Activated gamma-delta T cell (primary cell): ENCODE measurements at places on chromosomes 4 and X.

- peak; percentile 75 for DNase-seq
Observed at GRCh38 chr4:112145326-112145789, at the start of gene FAM241A. Gene FAM241A (plus strand): TSS chr4:112145454. CDS start chr4:112145581, 127 bp downstream.

DNA sequence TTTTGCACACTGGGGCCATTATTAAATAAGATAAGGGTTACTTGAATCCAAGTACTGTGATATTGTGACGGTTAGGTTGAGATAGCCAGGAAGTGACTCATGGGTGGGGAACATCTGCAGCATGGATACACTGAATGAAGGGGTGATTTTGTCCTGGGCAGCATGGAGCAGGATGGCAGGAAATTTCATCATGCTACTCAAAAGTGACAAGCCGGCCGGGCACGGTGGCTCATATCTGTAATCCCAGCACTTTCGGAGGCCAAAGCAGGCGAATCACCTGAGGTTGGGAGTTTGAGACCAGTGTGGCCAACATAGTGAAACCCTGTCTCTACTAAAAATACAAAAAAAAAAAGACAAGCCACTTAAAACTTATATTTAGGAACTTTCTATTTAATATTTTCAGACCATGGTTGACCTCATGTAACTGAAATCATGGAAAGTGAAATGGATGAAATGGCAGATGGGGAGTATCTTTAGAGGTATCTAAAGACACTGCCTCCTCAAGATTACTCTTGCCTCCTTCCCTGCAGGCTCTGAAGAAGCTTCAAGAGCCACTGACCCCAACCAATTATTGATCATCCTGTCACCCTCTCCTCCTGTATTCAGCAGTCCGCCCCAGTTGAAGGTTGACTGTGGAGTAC lies 3.9 kb upstream of the TRIM60 start:
- no peak for DNase-seq

- DNase-seq = no peak
Observed at GRCh38 chr4:38413524-38414341, 250.3 kb upstream of the KLF3 start.

- DNase-seq = no peak
Observed at GRCh38 chr4:80913381-80913780, 117.1 kb upstream of the BMP3 start.

DNA sequence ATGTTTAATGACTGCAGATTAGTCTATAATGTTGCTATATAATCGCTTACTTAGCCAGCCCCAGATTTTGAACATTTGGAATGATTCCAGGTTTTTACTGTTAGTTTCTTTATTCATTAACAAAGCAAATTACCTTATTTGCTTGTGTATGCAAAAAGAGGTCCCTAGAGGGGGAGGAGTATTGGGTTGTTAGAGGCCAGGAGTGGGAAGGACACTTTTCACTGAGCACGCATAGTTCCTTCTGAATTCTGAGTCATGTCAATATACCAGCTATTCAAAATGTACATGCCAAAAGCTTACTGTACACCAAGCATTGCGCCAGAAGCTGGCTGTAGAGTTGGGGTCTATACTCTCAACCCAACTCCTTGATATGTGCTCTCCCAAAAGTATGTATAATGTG lies 5.1 kb upstream of the DGAT2L6 start:
- no peak for DNase-seq

DNA sequence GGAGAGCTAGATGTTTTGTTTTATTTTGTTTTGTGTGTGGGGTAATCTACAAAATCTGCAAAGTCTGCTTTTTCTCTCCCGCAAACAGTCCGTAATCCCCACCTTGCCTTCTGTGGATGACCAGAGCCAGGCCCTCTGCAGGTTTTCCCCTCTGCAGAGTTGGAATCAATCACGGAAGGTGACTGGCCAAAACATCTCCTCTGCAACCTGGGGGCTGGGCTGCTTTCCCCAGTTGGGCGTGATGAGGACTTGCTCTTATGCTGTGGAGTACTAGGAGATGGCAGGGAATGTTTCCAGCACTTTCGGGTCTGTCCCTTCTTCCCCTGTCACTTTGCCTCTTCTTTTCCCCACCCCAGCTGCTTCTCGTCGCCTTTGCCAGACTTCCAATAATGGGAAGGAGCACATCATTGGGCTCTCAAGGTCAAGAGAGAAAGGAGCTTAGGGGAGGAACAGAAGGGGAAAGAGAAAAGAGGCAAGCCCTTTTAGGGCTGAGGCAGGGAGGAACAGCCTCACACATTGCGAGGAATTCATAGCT lies 1.1 kb downstream of the TMEM35A start:
- no peak for DNase-seq

- no peak for DNase-seq
Observed at GRCh38 chr4:105933083-105933482, 37.8 kb downstream of the NPNT start.

- no peak for DNase-seq
Observed at GRCh38 chrX:2710041-2710840, 19.1 kb downstream of the CD99 start.
